Mammary epithelial cell (primary cell): ENCODE measurements at places on chromosomes 1 and 21. TPM values are rescaled to one million over a fixed set of nuclear protein-coding genes. Genes with fewer than 3 reads are reported as not detected.

The IFI44 gene
- 2.2 and 5.0 TPM in 2 replicates for total RNA-seq

DNA sequence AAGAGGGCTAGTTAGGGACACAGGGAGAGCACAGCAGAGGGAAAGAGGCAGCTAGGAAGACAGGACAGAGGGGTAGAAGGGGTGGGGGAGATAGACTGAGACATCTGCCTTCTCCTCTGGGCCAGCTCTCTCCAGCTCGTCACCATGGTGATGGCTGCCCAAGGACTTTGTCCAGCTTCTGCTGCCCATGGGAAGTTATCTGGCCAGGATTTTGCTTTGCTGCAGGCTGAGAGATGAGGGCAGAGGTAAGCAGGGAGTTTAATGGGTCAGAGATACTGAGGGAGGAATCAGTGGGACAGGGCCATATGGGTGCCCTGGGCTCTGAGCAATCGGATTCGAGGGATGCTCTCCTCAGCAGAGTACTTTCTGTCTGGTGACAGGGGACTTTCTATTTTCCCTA lies 34.5 kb upstream of the GPR37L1 start:
- no peak for DNase-seq

GRCh38 chr1:60679524-60680375 lies 402.6 kb upstream of the NFIA start:
- no peak for DNase-seq

DNA sequence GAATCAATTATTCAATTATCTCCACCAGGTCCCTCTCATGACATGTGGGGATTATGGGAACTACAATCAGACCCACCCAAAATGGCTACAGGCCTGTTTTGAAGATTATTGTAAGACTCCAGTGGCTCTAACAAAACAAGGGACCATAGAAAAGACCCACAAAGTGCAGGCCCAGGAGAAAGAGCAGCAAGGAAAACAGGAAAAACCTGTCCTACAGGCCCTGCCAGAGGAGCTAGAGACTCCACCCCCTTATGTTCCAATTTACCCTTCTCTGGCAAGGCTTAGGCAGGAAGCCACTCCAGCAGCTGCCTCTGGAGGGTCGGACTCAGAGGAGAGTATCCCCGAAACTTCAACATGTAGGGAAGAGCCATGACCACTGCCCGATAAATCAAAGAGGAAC lies 96.5 kb downstream of the LIPI start:
- DNase-seq = peak; percentile 34

DNA sequence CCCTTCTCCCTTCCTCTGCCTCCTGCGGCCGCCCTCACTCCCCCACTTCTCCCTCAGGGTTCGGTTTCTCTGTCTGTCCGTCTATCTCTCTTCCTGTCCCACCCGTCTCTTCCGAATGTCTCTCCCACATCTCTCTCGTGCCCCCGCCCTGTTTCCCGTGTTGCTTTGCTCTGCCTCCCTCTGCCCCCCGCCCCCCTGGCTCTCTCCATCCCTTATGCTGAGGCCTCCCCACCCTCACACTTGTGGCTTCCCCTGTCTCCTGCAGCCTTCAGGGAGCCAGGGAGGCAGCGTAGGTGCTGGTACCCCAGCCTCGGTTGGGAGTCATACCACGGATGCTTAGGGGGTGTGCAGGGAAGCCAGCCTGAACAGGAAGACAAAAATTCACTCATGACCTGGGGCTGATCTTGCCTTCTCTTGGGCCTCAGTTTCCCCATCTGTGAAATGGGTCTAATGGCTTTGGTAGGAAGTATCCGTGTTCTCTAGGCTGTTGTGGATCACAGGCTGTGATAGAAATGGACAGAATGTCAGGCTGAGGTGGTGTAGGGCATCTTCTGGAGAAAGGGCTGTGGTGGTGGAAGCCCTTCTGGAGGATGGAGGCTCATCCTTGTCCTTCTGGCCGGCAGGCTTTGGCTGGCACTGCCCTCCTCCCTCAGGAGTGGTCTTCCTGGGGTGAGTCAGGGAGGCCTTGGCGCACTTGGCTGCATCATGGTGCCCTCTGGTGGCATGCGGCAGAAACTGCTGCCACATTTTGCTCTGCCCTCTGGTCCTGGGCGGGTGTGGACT lies 55.5 kb downstream of the FOXO6 start:
- peak; percentile 50 for DNase-seq

GRCh38 chr1:108053270-108054013 lies 88.5 kb upstream of the VAV3 start:
- DNase-seq = peak; percentile 51

The FMO4 gene
- 0.99 and 1.8 TPM in 2 replicates for total RNA-seq

The C21orf91 gene
- total RNA-seq = 38.9 and 57.2 TPM in 2 replicates

The IFNLR1 gene
- 7.8 TPM for total RNA-seq

The ADAM30 gene
- total RNA-seq = not detected in 2 replicates

DNA sequence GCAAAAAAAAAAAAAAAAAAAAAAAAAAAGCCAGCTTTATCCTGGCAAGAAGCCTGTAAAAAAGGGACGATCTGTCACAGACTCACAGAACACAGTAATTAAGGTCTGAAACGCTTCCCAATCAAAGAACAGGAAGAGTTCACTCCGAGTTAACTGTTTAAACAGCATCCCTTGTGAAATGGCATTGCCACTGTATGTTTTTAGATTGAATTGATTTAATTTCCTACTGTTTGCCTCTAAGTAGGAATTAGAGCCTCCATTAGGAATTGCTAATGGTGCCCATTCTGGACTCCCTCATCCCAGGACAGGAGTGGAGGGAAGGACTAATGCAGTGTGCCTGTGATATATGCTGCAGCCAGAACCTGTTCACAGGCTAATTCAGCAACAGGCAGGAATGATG lies 370.8 kb downstream of the RWDD3 start:
- DNase-seq = no peak

The ENAH gene
- 117 TPM for total RNA-seq

DNA sequence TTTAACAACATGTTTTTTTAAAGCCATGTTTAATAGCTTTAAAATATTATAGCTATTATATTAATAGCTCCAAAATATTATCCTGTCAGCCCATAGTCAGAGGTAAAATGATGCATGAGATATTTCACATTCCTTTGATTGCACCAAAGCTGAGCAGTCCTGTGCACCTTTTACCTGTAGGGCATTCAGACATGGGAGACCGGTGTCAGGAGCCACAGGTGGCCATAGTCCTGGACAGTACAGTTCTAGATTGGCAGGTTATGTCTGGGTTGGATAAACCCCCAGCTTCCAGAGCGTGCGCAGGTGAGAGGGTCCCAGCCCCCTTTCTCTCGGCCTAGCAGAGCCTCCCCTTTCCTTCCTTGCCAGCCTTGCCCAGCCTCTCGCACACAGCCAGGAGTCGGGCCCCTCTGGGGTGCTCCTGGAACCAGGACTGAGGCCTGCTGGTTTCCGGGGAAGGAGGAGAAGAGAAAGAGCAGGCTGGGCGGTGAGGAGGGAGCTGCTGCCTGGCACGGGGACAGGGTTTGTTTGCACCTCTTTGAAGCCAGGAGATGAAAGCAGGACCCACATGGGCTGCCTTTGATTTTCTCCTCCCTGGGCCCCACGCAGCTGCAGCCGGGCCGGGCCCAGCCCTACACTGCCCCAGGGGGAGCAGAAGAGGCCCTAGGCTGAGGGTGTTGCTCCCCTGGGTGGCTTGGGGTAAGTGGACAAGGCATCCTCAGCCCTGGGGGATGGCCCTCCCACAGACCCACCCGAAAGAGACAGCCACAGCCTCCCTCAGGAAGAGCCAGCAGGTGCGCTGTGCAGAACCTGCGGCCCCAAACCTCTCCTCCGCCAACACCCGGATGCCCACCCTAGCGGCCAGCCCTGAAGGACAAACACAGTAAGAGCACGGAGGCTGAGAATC lies 75.2 kb upstream of the TARDBP start:
- DNase-seq = no peak

- DNase-seq = no peak
Measured at GRCh38 chr1:230381049-230381467, 45.1 kb downstream of the PGBD5 start.

DNA sequence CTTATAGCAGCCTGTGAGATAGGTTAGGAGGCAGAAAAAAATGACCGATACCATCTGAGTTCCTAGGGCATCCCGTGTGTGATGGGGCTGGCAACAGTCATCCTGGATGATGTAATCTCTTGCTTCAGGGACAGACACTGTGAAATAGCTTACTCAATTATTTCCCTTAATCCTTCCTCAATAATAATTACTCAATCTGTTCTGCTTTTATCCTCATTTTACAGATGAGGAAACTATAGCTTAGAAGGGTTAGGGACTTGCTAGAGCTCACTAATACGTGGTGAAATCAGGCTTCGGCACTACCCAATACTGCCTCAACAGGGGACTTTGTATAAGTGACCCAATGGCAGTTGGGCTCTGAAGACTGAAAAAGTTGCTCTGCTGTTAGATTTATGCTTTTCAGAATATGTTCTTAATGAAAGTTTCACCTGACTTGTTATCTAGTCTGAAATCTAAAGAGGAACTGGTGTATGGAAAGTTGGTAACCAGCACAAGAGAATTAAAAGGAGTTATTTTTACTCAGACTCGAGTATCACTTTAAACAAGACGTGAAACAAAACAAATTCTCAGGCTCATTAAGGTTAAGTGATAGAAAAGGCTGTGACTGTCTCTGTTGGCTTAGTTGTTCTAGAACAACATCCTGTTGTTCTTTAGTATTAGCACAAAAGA lies 14.4 kb downstream of the CD55 start:
- DNase-seq = peak; percentile 63

The DHCR24 gene
- 74.6 and 335 TPM in 2 replicates for total RNA-seq

DNA sequence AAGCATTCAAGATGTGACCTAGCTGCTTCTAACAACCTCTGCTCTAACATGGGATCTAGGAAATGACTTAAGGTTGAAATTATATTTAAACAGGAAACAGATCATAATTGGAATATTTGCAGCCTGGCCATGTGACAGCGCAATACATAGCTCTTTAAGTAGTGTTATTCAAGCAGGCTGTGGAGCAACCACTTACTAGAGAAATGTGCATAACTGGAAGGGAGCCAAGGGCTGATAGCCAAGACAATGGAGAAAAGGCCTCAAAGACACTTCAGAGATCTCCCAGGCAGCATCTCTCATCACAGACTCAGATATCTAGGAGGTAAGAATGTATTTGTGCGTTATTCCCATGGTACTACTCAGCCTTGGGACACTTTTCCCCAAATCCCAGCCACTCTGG lies 823.0 kb upstream of the PRMT6 start:
- no peak for DNase-seq

DNA sequence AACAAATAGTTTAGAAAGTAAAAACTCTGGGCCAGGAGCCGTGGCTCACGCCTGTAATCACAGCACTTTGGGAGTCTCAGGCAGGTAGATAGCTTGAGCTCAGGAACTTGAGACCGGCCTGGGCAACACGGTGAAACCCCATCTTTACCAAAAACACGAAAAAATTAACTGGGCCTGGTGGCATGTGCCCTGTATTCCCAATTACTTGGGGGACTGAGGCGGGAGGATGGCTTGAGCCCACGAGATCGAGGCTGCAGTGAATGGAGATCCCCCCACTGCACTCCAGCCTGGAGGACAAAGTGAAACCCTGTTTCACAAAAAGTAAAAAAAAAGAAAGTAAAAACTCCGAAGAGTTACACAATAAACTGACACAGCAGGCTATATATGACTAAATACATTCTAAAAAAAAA lies 10.6 kb downstream of the CEP170 start:
- DNase-seq = no peak

GRCh38 chr1:94807742-94808491 lies 12.2 kb upstream of the SLC44A3 start:
- DNase-seq = no peak

DNA sequence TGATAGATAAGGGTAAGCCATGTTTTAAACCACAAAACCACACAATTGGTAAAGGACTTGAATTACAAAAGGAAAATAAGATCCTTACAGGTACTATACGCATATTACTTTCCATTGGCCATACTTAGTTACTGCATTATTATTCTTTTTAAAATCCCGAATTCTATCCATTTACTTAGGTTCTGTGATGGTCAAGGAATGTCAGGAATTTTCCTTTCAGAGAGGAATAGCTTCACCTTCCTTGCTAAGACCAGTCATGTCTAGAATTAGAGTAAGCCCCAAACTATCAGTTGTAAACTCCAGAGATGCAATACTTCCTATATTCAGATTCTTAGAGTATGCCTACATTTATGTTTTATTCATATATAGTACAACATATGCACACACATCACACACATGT lies 13.7 kb downstream of the EFCAB7 start:
- no peak for DNase-seq

- DNase-seq = no peak
Measured at GRCh38 chr1:21325731-21326387, 35.6 kb upstream of the ECE1 start.

DNA sequence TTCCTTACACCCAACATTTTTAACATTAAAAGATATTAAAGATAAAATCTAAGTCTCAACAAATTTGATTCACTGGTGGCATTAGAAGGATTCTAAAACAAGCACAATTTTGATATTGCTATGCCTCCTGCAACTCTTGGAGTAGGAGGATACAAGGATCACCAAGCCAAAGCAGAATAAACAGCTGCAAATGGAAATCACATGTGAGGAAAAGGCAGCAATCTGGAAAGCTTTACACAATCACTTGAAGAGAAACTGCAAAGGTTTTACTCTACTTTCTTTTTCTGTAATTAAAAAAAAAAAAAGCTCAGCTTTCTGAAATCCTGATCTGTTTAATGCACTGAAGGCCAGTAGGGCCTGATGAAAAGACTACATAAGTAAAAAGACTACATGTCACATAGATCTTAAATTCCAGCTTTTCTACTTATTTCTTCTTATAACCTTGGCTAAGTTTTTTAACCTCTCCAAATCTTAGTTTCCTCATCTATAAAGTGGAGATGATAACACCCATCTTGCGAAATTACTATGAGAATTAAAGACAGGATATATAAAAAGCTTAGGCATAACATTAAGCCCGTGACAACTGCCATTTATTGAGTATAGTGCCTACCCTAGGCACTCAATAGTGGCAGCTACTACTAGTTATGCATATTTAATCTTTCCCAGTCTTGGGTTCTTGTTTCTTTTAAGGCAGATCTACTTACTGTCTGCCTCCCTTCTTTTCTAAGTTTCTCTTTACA lies 73.5 kb downstream of the EPS15 start:
- DNase-seq = no peak

DNA sequence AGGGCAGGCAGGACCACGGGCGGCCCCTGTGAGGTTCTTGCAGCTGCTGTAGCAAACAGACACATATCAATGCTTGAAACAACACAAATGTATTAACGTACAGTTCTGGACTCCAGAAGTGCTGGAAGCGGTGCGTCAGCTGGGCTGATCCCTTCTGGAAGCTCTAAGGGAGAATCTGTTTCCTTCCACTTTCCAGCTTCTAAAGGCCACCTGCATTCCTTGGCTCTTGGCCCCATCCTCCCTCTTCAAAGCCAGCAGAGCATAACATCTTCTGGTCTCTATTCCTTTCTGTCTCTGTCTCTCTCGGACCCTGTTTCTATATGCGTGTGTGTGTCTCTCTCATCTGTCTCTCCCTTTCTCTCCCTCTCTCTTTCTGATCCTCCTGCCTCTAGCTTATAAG lies 102.3 kb downstream of the SPSB1 start:
- no peak for DNase-seq

GRCh38 chr1:169484683-169485430 lies 887 bp downstream of the SLC19A2 start:
- DNase-seq = peak; percentile 60

DNA sequence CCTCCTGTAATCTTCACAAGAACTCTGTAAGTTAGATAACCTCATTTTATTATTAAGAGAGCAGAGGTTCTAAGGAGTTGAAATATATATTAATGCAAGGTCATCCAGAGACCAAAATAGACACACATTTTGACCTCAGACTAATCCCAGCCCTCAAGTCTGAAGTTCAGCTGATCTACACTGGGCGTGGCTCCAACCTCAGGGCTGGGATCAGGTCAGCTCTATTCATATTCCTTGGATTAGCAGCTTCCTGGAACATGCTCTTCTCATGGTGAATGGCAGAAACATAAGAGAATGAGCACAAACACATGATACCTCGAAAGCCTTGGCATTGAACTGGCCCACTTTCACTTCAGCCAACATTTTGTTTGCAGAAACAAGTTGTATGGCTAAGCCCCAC lies 200.8 kb upstream of the ST6GALNAC5 start:
- no peak for DNase-seq
